ENCODE measurements at places on chromosomes 11 and 22.

- DNase-seq, result no peak
Measured at GRCh38 chr11:84890676-84891075, 736.5 kb downstream of the DLG2 start.

DNA sequence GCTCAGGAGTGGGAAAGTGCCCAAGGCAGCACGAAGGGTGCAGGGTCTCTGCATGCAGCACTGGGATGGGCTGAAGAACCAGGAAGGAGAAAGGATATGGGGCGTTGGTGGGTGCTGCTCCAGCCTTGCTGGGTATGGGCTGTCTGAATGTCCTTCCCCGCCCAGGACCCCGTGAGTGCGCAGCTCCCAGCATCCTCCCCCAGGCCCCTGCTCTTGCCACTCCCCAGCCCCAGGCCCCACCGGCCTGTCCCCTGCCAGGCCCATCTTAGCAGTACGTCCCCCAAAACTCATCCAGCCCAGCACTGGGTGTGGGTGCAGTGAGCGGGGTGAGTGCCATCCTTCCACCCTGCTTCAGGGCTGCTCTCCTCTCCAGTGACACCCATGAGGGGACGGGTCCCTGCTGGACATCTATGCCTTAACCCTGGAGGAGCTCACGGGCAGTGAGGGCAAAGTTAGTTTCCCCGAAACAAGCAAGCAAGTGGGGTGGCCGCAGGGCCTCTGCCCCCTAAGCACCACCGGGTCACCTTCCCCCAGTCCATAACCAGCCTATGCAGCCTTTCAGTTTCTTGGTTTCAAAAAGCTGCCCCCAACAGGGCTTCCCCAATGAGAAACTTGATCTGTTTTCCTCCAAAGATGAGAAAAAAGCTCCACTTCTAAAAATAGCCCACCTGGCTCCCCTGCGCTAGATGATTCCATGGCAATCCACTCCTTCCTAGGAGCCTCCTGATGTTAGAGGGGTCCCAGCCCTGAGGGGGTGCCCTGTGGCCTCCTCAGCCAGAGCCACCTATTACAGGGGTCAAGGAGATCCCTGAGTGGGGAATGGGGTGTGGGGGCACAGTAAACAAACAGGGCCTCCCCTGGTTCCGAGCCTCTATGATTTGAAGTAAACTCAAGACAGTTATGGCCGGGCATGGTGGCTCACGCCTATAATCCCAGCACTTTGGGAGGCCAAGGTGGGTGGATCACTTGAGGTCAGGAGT, 103.8 kb downstream of the MORC2 start:
- no peak for DNase-seq

DNA sequence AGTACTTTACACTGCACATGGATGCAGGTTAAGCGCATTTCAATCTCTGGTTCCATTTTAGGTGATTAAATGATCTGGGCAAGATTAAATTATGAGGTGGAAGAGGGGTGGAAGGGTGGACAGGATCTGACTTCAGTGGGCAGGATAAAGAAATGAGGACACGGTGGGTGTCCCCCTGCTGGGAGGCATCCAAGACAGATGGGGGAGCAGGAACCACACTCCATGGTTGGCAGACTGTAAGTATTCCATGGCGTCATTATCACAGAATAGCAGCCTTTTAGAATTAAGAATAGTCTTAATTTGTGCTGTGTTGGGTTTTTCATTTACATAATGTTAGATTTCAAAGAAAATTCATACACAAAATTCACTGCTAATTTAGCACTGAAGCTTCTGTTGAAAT, 7.6 kb upstream of the SORL1 start:
- no peak for DNase-seq

GRCh38 chr11:62394825-62395538, 23.9 kb upstream of the SCGB1A1 start:
- peak; percentile 80 for DNase-seq

DNA sequence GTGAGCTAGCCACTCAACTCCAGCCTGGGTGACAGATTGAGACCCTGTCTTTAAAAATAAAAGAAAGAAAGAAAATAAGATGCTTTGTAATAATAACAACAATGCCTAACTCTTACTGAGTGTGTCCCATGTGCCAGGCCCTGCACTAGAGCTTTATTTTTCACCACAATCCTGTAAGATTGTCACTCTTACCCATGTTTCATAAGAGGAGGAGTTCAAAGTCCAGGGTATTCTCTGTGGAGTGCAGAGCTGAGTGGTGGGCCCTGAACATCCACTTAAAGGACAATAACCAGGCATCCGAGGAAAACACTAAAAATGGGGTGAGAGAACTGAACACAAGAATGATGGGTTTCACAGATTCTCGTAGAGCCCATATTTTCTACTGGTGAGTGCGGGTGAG, 925 bp upstream of the C11orf52 start:
- no peak for DNase-seq

- no peak for DNase-seq
Measured at GRCh38 chr11:68025047-68025446, 5.4 kb upstream of the NDUFS8 start.

DNA sequence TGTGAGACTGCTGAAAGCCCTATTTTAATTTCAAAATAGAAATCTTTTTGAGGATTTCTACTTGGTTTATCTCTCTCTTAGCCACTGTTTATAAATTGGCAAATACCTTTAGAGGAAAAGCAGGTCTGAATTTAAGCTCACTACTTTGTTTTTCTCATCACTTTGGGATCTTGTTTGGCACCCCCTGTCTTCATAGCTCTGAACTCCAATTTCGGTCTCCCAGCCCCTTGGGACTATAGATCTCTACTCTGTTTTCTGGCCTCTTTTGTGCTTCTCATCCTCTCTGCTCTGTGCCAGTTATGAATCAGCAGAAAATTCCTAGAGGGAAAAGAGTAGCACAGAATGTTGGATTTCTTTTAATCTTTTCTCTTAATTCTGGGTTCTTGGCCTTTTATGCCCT, 118.3 kb downstream of the CYP2R1 start:
- no peak for DNase-seq

GRCh38 chr11:103344886-103345285, 235.7 kb downstream of the DYNC2H1 start:
- DNase-seq, result no peak

GRCh38 chr11:79108851-79109250, 332.0 kb downstream of the TENM4 start:
- DNase-seq, result no peak

DNA sequence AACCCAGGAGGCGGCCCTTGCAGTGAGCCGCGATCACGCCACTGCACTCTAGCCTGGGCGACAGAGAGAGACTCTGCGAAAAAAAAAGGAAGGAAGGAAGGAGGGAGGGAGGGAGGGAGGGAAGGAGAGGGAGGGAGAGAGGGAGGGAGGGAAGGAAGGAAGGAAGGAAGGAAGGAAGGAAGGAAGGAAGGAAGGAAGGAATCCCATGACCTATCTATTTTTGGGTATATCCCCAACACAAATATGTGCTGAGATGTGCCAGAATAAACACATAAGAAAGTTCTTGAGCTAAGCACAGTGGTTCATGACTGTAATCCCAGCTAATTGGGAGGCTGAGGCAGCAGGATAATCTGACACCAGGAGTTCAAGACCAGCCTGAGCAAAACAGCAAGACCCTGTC, 82.0 kb downstream of the SIK3 start:
- no peak for DNase-seq

- DNase-seq, result no peak
Measured at GRCh38 chr22:16957781-16958180, 50.2 kb downstream of the GAB4 start.

GRCh38 chr11:104876861-104877431, 21.3 kb downstream of the CASP12 start:
- no peak for DNase-seq

DNA sequence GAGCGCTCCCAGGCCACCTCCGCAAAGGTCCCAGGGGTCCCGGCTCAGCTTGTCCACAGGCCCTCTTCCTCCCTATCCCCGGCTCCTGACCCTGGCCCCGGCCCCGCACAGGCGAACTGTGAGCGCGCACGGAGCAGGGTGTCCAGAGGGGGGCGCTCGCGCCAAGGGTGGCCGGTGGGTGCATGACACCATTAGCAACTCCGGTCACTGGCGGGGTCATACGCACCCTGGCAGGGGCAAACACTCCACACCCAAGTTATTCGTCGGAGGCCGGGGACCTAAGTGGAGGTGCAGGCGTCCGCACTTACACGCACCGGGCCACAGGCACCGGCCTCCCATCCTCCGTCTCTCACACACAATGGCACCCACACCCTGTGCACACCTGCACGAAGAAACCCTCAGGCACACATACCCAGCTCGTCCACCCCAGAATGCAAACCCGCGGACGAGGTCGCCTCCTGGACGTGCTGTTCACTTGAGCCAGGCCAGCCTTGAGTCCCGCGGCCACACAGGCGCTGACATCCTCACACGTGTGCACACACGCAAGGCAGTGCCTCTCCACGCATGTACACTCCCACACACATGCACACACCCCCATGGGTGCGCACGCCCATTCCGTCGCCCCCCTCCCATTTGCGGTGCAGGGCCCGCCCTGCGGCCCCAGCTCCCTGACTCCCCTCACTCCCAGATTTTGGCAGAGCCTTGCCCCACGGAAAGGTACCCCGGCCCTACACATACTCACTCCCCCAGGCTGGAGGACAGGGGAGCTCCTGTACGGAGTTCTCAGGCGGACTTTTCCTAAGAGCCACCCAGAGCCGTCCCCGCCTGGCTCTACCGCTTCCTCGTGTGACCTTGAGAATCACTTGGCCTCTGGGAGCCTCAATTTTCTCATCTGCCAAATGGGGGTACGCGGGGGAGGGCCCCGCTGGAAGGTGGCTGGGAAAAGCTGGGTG, at the start of gene RASGRP2:
Gene RASGRP2, minus strand, starts transcription at position 552 of the 953 bp plus-strand sequence. CDS start 1,276 bp downstream, outside the sequence.
- no peak for DNase-seq

DNA sequence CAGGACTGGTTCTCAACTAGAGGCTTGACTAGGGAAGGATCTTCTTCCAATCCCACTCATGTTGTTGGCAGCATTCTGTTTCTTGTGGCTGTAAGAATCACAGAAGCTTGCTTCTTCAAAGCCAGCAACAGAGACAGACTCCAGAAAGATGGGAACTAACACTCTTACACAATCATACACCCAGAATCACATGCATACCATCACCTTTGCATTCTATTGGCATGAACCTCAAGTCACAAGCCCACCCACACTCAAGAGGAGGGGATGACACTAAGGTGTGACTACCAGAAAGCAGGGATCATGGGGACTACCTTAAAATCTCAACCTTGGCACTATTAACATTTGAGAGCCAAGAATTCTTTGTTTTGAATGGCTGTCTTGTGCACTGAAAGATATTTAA, 13.6 kb upstream of the PANX3 start:
- no peak for DNase-seq

GRCh38 chr11:9617940-9618339, 44.5 kb downstream of the WEE1 start:
- no peak for DNase-seq

- no peak for DNase-seq
Measured at GRCh38 chr22:22375576-22376351, 131.2 kb downstream of the VPREB1 start.

GRCh38 chr11:62665599-62666258, 617 bp downstream of the CSKMT start:
- DNase-seq, result no peak

GRCh38 chr11:72635933-72636332, 38.3 kb downstream of the PDE2A start:
- DNase-seq, result no peak

GRCh38 chr11:125183641-125184040, 19.1 kb downstream of the PKNOX2 start:
- no peak for DNase-seq

GRCh38 chr11:67376873-67377808, 3.7 kb upstream of the CLCF1 start:
- no peak for DNase-seq

GRCh38 chr11:63767267-63767564, 1.4 kb downstream of the ZFTA start:
- DNase-seq, result no peak
